Thyroid gland (tissue), 4 donors: ENCODE measurements at places on chromosomes 2 and 18. TPM values are rescaled to one million over a fixed set of nuclear protein-coding genes. Genes with fewer than 3 reads are reported as not detected.

The HNMT gene
- 14.4 TPM for total RNA-seq

The GALNT13 gene
- total RNA-seq, result not detected

The G6PC2 gene
- not detected for total RNA-seq

The CRYBA2 gene
- not detected for total RNA-seq

The SPATA3 gene
- not detected for total RNA-seq

The VWA3B gene
- not detected for total RNA-seq

The CERKL gene
- total RNA-seq, result not detected

- H3K36me3 ChIP-seq, result no peaks in the 10 kb centered on the region
- no peak overlapping the region for H3K4me3 ChIP-seq
- H3K27me3 ChIP-seq, result no peaks in the 10 kb centered on the region
- H3K27ac ChIP-seq, result no peak overlapping the region
Observed at GRCh38 chr18:64202863-64203262, 54.0 kb upstream of the LINC00305 start.

The CHST9 gene
- total RNA-seq, result 0.13 TPM

DNA sequence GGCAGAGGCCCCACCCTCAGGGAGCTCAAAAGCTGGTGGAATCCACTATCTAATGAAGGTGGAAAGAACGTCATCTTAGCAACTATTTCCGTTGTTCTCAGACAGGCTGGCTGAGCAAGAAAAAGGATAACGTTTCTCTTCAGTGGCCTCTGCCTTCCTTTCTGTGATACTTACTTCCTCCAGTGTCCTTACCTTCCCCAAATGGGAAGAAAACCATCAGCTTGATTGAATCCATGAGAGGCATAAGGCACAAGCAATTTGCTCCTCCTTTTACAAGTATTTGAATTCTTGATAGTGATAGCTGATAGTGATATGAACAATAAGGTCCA, 8.1 kb upstream of the NCOA1 start:
- no peaks in the 10 kb centered on the region for H3K4me1 ChIP-seq
- H3K36me3 ChIP-seq, result no peaks in the 10 kb centered on the region
- no peak for DNase-seq

GRCh38 chr18:35142275-35142615, 98.6 kb upstream of the ZNF397 start:
- no peak overlapping the region for H3K4me3 ChIP-seq
- H3K36me3 ChIP-seq, result no peaks in the 10 kb centered on the region
- no peaks in the 10 kb centered on the region for H3K4me1 ChIP-seq
- H3K27me3 ChIP-seq, result no peaks in the 10 kb centered on the region
- no peak overlapping the region for H3K27ac ChIP-seq
